CD4-positive, alpha-beta memory T cell (primary cell): ENCODE measurements at places on chromosomes 7 and 10. TPM values are rescaled to one million over a fixed set of nuclear protein-coding genes. Genes with fewer than 3 reads are reported as not detected.

Gene ZNF518A
- polyA plus RNA-seq: 12.4 TPM

Gene MAT1A
- not detected for polyA plus RNA-seq

Gene PRPS1L1
- not detected for polyA plus RNA-seq

Gene CALD1
- not detected for polyA plus RNA-seq

Gene FAM25A
- polyA plus RNA-seq: not detected

Gene TMEM140
- 30.9 TPM for polyA plus RNA-seq

Gene CTAGE6
- polyA plus RNA-seq: 0.40 TPM

Gene FAM25G
- polyA plus RNA-seq: not detected

Gene EPHA1
- 4.2 TPM for polyA plus RNA-seq

Gene PTPRN2
- polyA plus RNA-seq: 1.9 TPM

Gene PGAM2
- polyA plus RNA-seq: not detected

Gene ZCWPW1
- polyA plus RNA-seq: 5.0 TPM

Gene TMEM229A
- not detected for polyA plus RNA-seq

Gene CLRN3
- not detected for polyA plus RNA-seq

Gene EGFR
- not detected for polyA plus RNA-seq
